ENCODE measurements at places on chromosomes 5 and 9. TPM values are rescaled to one million over a fixed set of nuclear protein-coding genes. Genes with fewer than 3 reads are reported as not detected.

GPRIN1 gene
- total RNA-seq = 0.50 TPM

NHP2 gene
- 59.2 TPM for total RNA-seq

OR1Q1 gene
- total RNA-seq = not detected

FAM151B gene
- 2.0 TPM for total RNA-seq

GDF9 gene
- total RNA-seq = 0.08 TPM

DMRTA1 gene
- total RNA-seq = 1.4 TPM

IRX1 gene
- total RNA-seq = 0.33 TPM

SPATA31A3 gene
- not detected for total RNA-seq

HMGCR gene
- 237 TPM for total RNA-seq

FOXD4L4 gene
- 0.50 TPM for total RNA-seq

Measured in liver (tissue), 10 donors.